Temporal lobe (tissue), 4 donors: ENCODE measurements at places on chromosomes 1 and 21. TPM values are rescaled to one million over a fixed set of nuclear protein-coding genes. Genes with fewer than 3 reads are reported as not detected.

Gene SNX7
- 95.1 TPM for total RNA-seq

Gene RAB7B
- 0.49 TPM for total RNA-seq

Gene MAP10
- total RNA-seq: 6.1 TPM

Gene HAPLN2
- total RNA-seq: 0.98 TPM

Gene RGS7
- total RNA-seq: 16.0 TPM

Gene SLC1A7
- not detected for total RNA-seq

Gene NLRP3
- 0.74 TPM for total RNA-seq

Gene NT5C1A
- 1.7 TPM for total RNA-seq

Gene SAMD13
- total RNA-seq: 1.7 TPM

Gene NR0B2
- total RNA-seq: not detected

Gene SSR2
- 177 TPM for total RNA-seq

Gene ACAP3
- 74.0 TPM for total RNA-seq

Gene KIAA1614
- total RNA-seq: 3.0 TPM

Gene OR2L5
- 0.25 TPM for total RNA-seq

Gene ARMH1
- 3.2 TPM for total RNA-seq

Gene AVPR1B
- not detected for total RNA-seq

Gene ZSCAN20
- total RNA-seq: 6.9 TPM

Gene SPEN
- 75.0 TPM for total RNA-seq

Gene CELSR2
- 46.5 TPM for total RNA-seq

Gene PIGV
- 4.9 TPM for total RNA-seq

Gene APCS
- not detected for total RNA-seq
